ENCODE measurements at places on chromosomes 3 and 15.

GRCh38 chr15:53074221-53074620 is 284.1 kb upstream of the ONECUT1 start:
- DNase-seq = no peak

GRCh38 chr3:56923526-56924224 is 121.9 kb upstream of the ARHGEF3 start:
- DNase-seq = peak; percentile 90

- DNase-seq = peak; percentile 8
These were observed 40.9 kb downstream of the GNB4 start for GRCh38 chr3:179410331-179410730.

DNA sequence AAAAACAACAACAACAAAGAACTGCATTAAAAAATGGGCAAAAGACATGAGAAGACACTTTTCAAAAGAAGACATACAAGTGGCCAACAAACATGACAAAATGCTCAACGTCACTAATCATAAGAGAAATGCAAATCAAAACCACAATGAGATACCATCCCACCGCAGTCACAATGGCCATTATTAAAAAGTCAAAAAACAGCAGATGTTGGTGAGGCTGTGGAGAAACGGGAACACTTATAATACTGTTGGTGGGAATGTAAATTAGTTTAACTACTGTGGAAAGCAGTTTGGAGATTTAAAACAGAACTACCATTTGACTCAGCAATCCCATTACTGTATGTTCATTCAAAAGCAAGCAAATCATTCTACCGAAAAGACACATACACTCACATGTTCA is 15.1 kb downstream of the EIF1B start:
- no peak for DNase-seq

DNA sequence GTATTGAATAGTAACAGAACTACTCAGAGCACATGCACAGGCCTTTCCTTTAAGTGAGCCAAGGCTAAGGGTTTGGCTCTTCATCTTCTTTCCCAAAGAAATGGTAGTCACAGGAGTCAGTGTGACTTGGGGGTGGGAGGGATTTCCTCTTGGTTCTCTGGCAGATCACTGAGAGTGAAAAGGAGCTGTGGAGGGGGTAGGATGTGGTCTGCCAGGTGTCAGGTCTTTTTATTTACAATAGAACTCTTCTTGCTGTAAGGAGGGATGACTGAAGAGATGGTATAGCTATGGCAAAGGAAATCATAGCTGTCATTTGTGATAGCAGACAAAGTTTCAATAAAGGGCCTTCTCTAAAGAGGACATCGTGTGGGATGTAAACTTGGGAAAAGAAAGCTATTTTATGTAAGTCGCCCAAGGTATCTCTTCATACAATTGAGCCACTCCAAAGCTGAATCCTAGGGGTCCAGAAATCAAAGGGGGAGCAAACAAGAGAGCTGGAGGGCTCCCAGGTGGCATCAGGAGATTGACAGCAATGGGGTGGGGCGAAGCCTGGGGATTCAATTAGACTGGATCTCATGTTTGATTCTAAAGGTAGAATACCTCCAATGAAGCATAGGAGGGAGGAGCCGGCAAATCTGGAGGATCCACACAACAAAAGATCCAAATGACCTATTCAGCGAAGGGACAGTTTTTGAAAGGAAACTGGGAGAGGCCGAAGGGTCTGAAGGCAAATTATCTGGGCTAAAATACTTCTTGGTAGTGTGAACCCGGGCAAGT is 20.0 kb upstream of the CHD2 start:
- DNase-seq = no peak

DNA sequence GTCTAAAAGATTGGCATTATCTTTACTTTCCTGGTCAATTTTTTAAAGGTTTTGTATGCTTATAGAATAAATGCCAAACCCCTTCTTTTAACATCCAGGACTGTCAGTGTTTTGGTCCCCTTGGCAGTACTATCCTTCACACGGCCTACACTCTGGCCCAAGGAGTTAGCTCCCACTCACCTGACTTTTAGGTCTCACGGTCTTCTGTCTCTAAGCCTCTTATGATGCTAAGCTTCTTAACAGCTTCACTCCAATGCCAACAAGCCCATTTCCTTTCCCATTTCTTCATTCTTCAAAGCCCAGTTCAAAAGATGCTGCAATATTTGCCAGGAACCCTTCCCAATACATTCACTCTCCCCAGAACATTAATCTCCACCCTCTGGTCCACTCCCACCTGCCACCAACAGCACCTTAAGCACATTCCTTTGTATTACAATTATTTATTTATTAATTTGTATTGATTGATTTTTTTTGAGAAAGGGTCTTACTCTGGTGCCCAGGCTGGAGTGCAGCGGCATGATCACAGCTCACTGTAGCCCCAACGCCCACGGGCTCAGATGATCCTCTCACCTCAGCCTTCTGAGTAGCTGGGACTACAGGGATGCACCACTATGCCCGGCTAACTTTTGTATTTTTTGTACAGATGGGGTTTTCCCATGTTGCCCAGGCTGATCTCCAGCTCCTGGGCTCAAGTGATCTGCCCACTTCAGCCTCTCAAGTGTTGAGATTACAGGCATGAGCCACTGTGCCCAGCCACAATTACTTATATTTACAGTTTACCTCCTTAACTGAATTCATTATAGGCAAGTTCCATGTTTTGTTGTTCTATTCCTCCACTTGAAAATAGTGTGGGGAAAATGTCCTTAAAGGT is 27.8 kb downstream of the IFT80 start:
- no peak for DNase-seq
